Thyroid gland (tissue), 4 donors: ENCODE measurements at places on chromosomes 7 and 10. TPM values are rescaled to one million over a fixed set of nuclear protein-coding genes. Genes with fewer than 3 reads are reported as not detected.

GRID1 gene
- 21.3 TPM for total RNA-seq

AKR1D1 gene
- total RNA-seq: not detected

GRCh38 chr10:60358282-60358681 is 31.4 kb downstream of the ANK3 start:
- H3K27ac ChIP-seq: no peak overlapping the region
- H3K36me3 ChIP-seq: no peaks in the 10 kb centered on the region
- no peak for DNase-seq
- peaks cover 6% of the 10 kb centered on the region for H3K4me1 ChIP-seq
- H3K4me3 ChIP-seq: no peak overlapping the region

DNA sequence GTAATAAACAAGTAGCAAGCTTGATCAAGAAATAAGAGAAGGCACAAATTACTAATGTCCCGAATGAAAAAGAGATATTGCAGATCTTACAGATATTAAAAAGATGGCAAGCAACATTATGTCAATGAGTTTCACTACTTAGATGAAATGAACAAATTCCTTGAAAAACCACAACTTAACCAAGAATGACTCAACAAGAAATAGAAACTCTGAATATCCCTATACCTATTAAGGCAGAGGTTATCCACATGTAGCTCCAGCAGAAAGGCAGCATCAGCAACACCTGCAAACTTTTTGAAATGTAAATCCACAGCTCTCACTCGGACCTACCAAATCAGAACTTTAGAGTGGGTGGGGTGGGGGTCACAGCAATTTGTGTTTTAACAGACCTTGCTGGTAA is 33.6 kb downstream of the PDE1C start:
- H3K4me1 ChIP-seq: no peaks in the 10 kb centered on the region
- no peak for DNase-seq
- no peak overlapping the region for H3K27ac ChIP-seq
- no peaks in the 10 kb centered on the region for H3K27me3 ChIP-seq

DNA sequence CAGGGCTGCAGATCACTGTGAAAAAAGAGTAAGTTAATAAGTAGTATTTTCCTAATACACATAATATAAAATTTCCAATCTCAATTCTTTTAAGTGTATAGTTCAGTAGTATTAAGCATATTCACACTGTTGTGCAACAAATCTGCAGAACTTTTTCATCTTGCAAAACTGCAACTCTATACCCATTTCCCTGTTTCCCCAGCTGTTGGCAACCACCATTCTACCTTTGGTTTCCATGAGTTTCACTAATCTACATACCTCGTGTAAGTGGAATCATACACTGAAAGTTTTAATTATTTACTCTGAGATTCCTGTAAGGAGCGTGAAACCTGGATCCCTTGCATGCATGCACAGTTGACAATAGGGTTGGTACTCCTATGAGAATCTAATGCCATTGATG is 155.4 kb downstream of the ZPBP start:
- H3K4me1 ChIP-seq: no peaks in the 10 kb centered on the region
- H3K36me3 ChIP-seq: no peaks in the 10 kb centered on the region
- no peak overlapping the region for H3K4me3 ChIP-seq
- H3K27me3 ChIP-seq: no peaks in the 10 kb centered on the region

DNA sequence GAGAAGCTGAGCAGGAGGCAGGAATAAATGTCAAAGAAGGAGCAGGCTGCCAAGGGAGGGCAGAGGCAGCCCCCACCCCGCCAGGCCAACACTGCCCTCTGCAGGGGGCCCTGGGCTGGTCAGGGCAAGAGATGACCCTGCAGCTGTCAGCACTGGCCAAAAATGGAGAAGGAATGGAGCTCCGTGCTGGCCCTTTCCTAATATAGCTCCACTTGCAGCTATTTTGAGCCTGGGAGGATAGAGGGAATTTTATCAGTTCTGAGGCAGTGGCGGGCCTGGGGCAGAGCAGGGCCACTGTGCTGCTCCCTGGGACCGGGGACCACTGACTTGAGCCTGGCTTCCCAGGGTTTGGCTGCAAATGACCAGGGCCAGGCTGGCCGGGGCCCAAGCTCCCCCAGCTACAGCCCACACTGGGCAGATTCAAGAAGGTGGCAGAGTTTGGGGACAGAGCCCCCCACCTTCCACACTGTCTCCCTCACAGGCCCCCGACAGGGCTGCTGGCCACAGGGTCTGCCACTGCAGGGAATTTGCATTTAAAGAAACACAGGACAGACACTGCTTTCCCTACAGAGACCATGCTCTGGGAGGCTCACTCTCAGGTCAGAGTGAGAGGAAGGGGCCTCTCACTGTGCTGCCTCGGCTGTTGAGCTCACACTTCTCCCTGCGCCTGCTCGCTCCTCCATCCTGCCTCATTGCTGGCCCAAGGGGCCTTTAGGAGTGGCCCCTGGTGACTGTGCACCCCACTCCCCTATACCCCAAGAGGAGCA is 16.2 kb downstream of the LDB3 start:
- no peak overlapping the region for H3K27ac ChIP-seq
- no peaks in the 10 kb centered on the region for H3K4me1 ChIP-seq
- no peaks in the 10 kb centered on the region for H3K36me3 ChIP-seq
- no peak for DNase-seq

DNA sequence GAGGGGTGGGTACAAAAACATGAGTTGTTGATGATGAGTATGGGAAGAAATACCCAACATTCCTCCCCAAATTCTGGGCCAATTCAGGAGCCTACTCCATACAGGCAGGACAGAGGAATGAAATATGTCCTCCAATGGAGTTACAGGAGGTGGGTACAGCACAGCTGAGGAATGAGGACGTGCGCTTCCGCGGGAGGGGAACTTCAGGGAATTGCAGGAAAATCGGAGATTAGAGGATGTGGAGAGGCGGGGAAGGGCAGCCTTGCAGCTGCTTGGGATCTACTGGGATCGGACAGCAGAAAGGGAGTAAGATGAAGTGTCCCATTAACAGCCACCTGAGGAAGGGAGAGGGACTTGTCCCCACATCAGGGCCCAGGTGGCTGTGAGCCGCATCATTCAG is 50.2 kb downstream of the PDIA4 start:
- no peak overlapping the region for H3K27ac ChIP-seq
- DNase-seq: no peak
- H3K27me3 ChIP-seq: no peaks in the 10 kb centered on the region
- no peaks in the 10 kb centered on the region for H3K36me3 ChIP-seq
- no peaks in the 10 kb centered on the region for H3K4me1 ChIP-seq

GRCh38 chr7:142030848-142031247 is 35.2 kb downstream of the MGAM start:
- no peaks in the 10 kb centered on the region for H3K27me3 ChIP-seq
- H3K36me3 ChIP-seq: no peaks in the 10 kb centered on the region
- no peak overlapping the region for H3K4me3 ChIP-seq
- no peak for DNase-seq
- no peak overlapping the region for H3K27ac ChIP-seq
